NCI-H2029 treated with DMSO at 0.1 percent for 48 hours (cell line): ENCODE measurements at places on chromosomes 16 and 17.

- DNase-seq: no peak
These were observed 54.7 kb upstream of the FASN start for GRCh38 chr17:82152556-82153294.

DNA sequence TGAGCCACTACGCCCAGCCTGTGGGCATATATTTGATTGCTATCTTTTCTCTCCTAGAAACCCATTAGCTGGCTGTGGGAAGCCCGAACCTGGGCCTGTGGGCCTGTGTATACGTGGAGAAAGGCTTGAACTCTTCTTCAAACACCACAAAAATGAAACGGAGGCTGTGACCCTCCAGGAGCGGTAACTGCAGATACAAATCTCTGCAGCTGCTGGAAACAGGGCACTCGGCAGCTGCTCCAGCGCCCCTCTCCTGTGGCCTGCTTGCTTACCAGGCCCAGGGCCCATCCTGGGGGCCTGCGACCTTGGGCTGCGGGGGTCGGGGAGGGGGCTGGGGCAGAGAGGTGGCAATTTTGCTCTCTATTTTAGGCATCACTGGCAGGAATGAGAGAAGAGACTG, 28.0 kb upstream of the MTSS2 start:
- no peak for DNase-seq

DNA sequence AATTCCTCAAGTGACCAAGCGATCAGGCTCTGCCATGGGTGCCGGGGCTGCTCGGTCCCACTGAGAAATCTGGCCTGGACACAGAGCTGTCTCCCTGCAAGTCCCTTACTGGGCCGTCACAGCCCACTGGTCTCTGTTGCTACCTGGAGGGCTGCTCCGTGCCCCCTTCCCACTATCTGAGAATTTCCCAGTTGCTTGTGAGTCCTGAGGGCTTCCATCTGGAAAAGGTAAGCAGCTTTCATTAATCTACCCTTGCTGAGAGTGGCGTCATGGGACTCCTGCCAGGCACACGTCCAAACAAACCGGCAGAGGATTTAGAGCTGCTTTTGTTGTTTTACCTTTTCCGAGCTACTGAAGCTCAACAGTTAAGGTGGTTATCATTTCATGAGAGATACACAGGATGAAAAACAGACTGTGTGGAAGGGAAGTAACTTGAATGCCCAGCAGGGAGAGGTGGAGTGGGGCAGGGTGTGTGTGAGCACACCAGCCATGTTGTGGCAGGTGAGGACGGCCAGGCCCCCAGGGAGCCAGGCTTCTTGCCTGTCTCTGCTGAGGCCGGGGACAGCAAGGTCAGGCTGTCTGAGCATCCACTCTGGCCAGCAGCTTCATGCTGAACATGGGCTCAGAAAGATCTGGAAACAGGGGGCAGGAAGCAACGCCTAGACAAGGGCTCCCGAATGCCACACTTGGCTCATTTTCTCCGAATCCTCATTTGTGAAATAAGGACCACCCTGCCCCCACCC, 50.6 kb downstream of the GTF3C1 start:
- no peak for DNase-seq

- DNase-seq: no peak
These were observed 313.8 kb downstream of the SOX9 start for GRCh38 chr17:72434581-72434980.

- no peak for DNase-seq
These were observed 174.0 kb downstream of the IRX3 start for GRCh38 chr16:54112451-54113206.
